ENCODE measurements at places on chromosomes 6 and 20.

DNA sequence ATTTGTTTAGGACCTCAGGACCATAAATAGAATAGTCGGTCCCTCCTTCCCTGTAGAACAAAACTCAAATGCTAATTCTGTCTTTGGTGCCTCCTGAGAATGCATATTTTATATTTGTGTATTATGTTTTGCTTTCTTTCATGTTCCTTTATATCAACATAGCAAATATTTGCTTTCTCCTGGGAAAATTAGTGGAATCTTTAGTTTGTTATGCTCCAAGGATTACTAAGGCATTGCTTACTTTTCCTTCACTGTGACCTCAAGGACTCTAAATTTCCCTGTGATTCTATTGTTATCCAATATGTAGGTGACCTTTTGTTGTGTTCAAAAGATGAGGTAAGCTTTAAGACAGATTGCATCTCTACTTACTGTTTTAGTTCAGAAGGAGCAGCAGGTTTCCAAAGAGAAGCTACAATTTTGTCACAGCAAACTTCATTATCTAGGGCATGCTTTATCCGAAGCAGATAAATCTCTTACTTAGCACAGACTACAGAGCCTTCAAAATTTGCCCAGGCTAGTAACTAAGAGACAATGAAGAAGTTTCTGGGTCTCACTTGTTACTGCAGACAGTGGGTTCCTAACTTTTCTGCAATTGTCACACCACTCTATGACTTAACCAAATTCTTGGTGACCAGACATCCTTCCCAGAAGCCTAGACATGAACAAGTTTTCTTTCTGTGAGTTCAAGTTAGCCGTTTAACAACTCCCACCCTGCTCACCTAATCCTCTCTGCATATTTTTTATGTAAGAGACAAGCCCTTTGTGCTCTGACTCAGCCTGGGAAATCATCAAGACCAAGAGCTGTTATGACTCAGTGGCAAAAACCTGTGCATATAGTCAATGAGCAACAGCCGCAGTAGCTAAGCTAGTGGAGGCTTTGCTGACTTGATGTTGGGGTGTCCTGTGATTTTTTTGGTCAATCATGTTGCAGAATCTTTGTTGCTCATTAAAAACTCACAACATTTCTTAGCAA, 378.8 kb downstream of the QKI start:
- no peak for DNase-seq

DNA sequence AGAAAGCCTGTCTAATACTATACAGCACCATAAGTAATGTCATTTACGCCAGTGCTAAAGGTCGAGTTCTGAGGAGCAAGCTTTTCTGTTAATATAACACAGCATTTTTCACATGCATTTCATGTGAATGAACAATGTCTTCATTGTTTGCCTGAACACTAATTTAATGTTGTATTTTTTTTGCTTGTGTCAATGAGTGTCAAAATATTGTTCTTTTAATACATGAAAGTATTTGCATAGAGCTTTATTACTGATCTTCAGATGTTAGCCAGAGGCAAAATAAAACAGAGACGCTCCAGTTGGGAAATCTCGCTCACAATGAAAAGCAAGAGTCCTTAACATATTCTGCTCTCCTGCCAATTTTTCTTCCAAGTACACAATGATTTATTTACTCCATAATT, 151.8 kb downstream of the FOXC1 start:
- DNase-seq, result no peak

DNA sequence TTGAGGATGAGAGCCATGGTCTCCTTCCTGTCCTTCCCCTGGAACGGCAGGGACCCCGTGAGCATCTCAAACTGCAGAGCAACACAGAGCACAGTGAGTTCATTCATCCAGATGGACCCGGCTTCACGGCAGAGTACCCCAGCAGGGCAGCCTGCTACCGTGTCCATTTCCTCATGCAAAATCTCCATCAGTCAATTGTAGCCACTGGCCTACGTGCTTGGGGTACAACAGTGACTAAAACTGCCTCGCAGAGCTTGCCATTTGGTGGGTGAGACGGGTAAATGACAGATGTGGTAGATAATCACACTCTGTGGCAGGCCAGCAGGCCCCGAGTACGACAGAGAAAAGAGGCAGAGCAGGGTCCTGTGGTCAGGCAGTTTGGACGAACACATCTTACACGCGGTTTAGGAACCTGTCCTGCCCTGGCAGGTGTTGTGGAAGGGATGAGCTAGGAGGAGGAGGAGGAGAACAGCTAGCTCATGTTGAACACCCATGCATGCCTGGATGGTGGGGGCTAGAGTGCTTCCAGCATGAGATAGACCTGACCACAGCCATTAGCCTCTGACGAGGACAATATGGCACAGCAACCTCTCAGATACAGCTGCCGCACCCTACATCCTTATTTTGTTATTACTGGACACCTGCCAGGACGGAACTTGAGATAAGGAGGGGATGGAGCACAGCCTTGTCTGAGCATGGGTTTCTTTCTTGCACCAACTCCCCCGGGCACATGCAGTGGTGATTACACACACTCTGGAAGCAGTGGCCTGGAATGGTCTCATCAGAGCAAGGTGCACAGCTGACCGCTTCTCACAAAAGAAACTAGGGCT, 95.6 kb downstream of the RAMACL start:
- DNase-seq, result no peak

DNA sequence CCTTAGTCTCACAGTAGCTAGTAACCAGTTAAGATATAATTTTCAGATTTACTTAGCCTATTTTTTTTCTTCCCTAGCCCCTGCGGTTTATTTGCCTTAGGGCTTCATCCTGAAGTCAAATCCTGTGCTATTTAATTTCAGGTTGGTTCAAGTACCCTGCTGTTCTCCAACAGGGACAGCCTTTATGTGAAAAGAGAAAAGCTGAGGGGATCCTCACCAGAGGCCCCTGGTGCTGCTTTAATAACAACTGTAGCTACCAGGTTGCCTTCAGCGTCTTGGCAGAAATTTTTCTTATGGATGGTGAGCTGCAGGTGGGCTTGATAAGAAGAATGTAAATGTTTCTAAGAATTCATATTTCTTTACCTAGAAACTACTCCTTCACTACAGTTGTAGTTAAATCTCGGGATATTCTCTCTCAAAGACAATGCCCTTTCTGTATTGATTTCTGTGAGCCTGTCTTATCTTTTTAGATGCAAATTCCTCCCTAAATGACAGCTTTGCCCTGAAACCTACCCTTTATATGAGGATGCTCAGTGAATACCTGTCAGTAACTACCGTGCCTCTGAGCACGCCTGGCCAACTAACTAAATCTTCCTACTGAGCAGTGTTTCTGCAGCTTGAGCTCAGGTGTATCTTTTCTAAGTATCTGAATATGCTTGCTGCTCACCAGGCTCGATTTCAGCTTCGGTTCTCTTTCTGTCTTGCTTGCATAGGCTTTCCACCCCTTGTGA, 320.5 kb downstream of the MMUT start:
- DNase-seq, result no peak

DNA sequence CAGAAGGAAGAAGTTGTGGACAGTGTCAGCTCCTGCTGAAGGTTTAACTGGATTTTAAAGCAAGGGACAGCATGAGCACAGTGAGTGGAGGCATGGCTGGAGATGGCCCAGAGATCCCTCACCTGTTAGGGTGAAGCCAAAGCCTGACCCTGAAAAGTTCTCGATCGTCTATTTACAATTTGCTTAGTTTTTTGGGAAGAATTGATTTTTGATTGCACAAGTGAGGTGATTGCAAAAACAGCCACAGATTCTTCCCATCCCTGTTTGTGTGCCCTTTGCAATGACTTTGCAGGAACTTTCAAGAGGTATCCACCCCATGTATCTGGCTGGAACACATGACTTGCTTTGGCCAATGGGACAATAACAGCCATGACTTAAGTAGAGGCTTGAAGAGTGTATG, 170.1 kb downstream of the TFAP2C start:
- no peak for DNase-seq

DNA sequence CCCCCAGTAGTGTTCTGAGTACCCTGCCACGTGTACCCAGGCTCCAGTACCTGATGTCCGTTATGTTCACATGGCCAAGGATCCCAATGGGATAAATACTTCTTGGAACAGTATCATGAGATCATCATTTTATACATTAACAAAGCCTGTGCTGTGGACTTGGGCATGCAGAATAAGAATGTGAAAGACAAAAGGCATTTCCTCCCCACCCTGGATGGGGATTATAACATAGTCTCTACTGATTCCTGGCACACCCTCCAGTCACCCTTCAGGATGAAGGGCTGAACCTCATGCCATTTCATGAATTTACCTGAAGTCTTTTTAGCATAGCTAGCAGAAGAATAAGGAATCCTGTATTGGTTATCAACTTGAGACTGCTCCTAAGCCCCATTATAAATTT, 2.8 kb downstream of the TNFRSF21 start:
- DNase-seq, result no peak

- DNase-seq, result no peak
These were observed 19.3 kb downstream of the CITED2 start for GRCh38 chr6:139355172-139355571.

- DNase-seq, result no peak
These were observed 114.9 kb upstream of the PTPN1 start for GRCh38 chr20:50395251-50395729.

DNA sequence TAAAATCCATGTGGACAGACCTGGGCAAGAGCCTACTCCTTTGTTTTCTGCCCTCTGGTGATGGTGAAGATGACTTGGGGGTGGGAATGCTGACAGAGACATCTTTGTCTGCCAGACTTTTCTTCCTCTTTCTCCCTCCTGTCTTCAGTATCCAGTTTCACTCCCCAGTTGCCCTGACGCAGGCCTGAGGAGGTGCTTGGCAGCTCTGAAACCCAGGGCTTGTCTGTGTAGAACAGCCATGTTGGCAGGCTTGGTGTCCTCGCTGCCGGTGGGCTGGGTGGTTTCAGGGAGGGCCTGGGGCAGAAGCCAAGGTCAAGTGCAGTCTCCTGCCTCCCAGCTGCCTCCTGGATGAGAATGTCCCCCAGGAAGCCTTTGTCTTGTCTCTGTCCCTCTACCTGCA, 22.5 kb downstream of the CCDC167 start:
- no peak for DNase-seq

DNA sequence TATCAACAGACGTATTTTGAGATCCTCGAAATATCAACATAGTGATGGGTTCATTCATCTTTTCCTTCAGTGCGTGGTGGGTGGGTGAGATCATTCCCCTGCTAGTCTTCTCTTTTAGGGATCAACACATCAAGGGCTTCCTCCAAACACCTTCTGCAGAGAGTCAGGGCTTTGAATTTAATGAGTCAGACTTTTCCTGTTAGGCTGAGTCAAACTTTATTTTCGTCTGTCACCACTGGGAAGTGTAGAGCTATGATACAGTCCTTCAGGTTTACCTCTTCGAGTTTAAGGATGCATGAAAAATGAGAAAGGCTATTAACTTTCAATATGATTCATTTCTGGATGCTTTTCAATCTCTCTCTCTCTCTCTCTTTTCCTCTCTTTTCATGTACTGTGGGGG, 189.1 kb downstream of the BMP2 start:
- DNase-seq, result peak; percentile 22

GRCh38 chr6:72689107-72689954, 67.5 kb downstream of the KCNQ5 start:
- DNase-seq, result no peak

DNA sequence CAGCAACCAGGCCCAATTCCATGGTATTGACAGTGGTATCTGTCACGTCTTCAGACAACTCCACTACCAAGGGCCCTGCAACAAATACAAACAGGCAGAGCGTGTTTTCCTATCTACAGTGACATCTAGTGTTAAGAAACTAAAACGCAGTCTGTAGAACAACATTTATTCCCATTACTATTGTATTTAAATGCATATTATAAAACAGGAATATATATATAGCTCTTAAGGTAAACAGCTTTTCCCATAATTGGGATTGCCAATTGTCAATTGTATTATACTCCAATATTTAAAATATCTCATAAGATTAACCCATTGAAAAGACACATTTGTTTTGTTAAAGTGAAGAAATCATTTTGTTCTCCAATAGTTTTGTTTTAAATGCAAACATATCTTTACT, 97.2 kb downstream of the KIF16B start:
- peak; percentile 31 for DNase-seq

GRCh38 chr20:58595167-58595566, 55.9 kb upstream of the STX16 start:
- no peak for DNase-seq

- DNase-seq, result no peak
These were observed 32.6 kb downstream of the NTSR1 start for GRCh38 chr20:62741191-62741691.
